ENCODE measurements at places on chromosomes 2 and 18.

- DNase-seq = no peak
Measured at GRCh38 chr2:195514365-195514764, 142.7 kb upstream of the SLC39A10 start.

DNA sequence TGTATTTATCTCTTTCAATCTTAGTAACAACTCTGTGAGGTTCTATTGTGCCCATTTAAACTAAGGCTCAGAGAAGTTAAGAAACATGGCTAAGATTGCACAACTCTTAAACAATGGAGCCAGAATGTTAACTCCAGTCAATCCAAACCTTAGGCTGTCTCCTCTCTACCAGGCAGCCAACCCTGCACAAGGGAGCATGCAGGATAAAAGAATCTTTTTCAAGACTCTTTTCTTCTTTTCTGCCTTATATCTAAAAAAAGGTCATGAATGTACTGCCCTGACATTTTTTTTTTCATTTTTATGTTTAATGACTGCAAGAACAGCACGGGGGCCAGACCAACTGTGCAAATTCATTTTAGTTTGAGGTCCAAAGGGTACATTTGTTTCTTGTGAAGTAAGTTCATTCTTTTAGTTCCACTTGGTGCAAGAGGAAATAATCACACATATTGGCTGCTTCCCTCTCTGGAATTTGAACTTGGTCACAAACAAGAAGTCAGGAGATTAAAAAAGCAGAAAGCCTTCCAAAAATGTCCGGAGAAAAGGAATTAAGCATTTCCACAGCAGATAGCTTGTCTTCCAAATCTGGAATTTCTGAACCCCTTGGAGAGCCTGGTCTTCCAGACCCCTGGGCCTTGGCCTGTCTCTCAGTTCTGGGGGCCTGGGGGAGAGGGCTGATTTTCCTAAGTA lies 96.0 kb upstream of the RIOK3 start:
- DNase-seq = no peak

- no peak for DNase-seq
Measured at GRCh38 chr2:174588463-174588862, 9.1 kb downstream of the WIPF1 start.

DNA sequence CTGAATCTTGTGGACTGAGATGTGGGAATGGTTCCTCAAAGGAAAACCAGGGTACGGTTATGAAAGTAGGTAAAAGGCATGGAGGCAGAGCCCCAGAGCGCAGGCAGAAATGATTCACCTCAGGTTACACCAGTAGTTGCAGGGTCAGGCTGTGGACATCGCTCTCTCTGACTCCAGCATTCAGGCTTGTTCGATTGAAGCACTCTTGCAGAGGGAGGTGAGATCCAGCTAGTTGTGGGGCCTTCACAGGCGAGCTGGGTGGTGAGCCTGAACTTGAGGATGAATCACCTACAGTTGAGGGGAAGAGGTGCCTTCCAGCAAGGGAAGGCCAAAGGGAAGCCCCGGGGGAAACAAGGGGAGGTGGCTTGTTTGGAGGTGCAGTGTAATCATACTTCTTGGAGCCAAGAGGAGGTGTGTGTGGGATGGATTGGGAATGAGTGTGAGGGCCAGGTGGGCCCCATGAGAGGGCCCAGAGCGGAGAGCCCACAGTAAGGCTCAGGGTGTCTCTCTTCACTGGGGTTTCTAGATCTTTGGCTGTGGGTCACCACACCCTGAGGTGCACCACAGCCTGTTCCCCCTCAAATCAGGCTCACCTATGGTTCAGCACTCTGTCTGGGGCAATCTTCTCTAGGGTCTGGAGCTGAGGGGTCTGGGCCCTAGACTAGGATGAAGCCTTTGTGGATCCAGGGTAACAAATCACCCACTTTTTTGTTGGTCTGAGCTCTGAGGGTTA lies 48.5 kb upstream of the MCFD2 start:
- DNase-seq = no peak

DNA sequence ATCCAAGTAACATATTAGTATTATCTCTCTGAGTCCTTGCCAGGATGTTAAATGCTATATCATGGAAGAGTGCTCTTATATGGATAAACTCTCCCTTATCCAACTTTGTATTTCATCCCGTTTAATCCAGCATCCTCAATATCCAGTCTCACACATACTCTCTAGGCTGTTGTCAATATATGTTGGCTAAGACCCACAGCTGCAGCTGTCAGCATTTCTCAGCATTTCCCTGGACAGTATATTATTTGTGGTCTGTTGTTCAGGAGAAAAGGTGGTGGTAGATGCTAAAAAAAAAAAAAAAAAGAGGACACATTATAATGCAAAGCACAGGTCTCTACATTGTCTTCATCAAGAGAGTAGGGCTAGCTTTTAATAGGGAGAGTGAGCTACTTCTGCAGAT lies 1368.0 kb upstream of the ZEB2 start:
- no peak for DNase-seq

- DNase-seq = no peak
Measured at GRCh38 chr18:48673853-48674721, 135.3 kb downstream of the CTIF start.

GRCh38 chr18:76497021-76497420 lies 2.0 kb upstream of the ZNF516 start:
- no peak for DNase-seq

- DNase-seq = no peak
Measured at GRCh38 chr2:127347734-127348392, 39.9 kb downstream of the MAP3K2 start.

GRCh38 chr2:223826995-223827394 lies 10.4 kb downstream of the AP1S3 start:
- DNase-seq = no peak

DNA sequence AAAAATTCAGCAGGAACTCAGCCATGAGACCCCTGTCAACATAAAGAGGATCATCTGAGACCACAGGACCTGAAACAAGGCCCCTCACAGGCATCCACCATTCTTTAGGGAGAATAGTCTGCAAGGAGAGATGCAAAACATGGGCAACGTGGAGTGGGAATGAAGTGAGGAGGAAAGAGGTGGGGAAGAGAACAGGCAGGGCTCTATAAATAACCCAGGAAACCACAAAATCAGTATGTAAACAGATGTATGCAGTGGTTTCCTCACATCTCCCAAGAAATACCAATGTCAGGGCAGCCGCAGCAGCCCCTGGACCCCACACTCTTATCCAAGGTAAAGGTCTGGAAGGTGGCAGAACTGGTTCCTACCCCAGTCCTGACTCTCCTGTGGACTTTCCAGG lies 168.5 kb downstream of the EN1 start:
- no peak for DNase-seq
